ENCODE measurements at places on chromosomes 16 and 17.

- DNase-seq = no peak
Observed at GRCh38 chr16:68512183-68512582, 26.9 kb upstream of the ZFP90 start.

DNA sequence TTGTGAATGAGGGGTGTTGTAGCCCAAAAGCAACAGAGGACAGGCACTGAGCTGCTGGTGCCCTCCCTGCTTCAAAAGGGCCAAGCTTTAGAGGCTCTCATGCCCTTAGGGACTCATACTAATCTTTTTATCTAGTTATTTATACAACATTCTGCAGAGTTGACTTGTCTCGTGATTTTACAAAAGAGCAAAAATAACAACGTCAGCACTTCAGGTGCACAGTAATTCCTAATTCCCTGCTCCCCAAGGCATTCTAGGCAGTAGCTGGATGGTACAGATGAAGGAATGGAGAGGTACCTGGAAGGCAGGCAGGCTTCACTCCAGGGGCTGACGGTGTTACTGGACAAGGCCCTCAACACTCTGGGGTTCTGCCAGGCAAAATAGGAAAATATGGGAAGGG lies 406.7 kb upstream of the CCL2 start:
- DNase-seq = no peak

DNA sequence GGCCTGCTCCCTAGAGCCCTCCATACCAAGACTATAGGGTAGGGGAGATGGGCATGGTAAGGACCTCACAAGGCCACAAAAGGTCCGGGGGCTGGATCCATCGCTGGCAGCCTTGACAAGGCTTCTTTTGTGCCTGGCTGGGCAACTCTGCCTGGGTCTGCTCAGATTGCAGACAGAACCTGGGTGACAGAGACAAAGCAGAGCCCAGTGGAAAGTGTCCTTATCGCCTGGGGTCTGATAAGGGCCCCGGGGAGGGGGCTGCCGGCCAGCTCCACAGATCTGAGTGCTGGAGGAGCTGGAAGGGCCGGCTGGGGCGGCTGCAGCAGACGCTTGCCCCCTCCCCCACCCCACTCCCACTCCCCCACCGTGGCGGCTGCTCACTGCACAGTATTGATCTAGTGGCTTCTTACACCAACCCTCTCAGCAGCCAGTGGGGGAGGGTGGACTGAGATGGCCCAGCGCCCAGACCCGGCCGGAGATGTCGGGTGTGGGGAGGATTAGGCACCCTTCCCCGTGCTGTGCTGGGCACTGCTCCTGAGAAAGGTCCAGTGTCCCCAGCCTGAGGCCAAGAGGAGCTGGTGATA lies 7.2 kb downstream of the MMP15 start:
- DNase-seq = no peak

- DNase-seq = no peak
Observed at GRCh38 chr16:56269811-56270684, 78.8 kb downstream of the GNAO1 start.
